H1 (cell line): ENCODE measurements at places on chromosomes 7 and 10. TPM values are rescaled to one million over a fixed set of nuclear protein-coding genes. Genes with fewer than 3 reads are reported as not detected.

Gene DYDC2
- 3.5 and 5.2 TPM in 2 replicates for total RNA-seq

Gene KCNH2
- 7.7 and 8.0 TPM in 2 replicates for total RNA-seq

Gene CFAP69
- 3.2 and 3.8 TPM in 2 replicates for total RNA-seq

Gene COBL
- total RNA-seq, result 36.5 and 40.4 TPM in 2 replicates

Gene CPXM2
- total RNA-seq, result 2.5 and 2.9 TPM in 2 replicates

Gene PROSER2
- 11.6 and 13.7 TPM in 2 replicates for total RNA-seq

Gene TMEM273
- not detected in 2 replicates for total RNA-seq

Gene REPIN1
- total RNA-seq, result 125 and 130 TPM in 2 replicates
